ENCODE measurements at places on chromosomes 11 and 22.
A peak's percentile ranks its signal among the peaks of the same experiment; 100 is the strongest.

GRCh38 chr22:28406246-28406645 lies 273.4 kb downstream of the TTC28 start:
- DNase-seq = no peak

GRCh38 chr11:57940044-57940756 lies 83.5 kb upstream of the OR9Q1 start:
- DNase-seq = no peak

GRCh38 chr11:105719073-105719822 lies 109.4 kb downstream of the GRIA4 start:
- DNase-seq = no peak

- DNase-seq = no peak
These were observed 124.0 kb downstream of the FEZ1 start for GRCh38 chr11:125372088-125372487.

- no peak for DNase-seq
These were observed 488.3 kb downstream of the MN1 start for GRCh38 chr22:27312966-27313855.

GRCh38 chr11:128723531-128723930 lies 29.7 kb downstream of the FLI1 start:
- DNase-seq = no peak

- DNase-seq = peak; percentile 24
These were observed 377.2 kb downstream of the BRD1 start for GRCh38 chr22:49450498-49450897.

DNA sequence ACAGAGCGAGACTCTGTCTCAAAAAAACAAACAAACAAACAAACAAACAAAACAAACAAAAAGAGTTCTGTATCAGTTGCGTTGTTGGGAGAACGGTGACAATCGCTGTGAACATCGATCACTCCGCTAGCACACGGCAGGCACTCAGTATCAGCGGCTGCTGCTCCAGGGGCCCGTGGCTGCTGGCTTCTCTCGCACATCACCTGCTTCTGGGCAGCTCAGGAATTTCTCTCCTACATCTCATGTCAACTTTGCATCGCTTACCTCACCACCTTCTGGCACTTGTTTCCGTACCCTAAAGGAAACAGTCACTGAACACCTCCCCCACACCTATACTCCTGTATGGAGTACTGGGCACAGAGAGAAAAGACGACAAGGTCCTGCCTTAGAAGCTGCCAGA lies 70.3 kb upstream of the WNT7B start:
- no peak for DNase-seq

DNA sequence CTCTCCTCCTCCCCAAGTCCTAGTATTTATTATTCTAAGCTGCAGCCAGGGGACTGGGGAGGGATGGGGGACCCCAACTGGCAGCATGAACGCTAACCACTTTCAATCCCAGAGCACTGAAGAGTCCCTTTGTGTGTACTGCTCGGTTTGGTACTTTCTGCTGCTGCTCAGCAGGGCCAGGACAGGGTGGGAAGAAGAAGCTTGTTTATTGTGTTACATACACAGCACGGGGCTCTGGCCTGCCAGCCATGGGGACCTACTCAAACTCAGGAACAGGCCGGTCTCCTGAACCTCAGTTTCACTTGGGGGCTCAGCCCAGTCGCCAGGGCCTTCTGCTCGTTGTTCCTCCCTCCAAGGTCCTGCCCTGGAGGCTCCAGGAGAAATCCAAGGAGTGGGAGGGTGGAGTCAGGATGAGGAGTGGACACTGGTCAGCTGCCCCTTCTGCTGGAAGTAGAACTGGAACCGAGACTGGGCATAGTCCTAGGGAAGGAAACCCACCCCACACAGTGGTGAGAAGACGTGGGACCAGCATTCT lies 616 bp upstream of the CPT1B start:
- no peak for DNase-seq

GRCh38 chr11:42707541-42707940 lies 604.3 kb upstream of the API5 start:
- DNase-seq = no peak

DNA sequence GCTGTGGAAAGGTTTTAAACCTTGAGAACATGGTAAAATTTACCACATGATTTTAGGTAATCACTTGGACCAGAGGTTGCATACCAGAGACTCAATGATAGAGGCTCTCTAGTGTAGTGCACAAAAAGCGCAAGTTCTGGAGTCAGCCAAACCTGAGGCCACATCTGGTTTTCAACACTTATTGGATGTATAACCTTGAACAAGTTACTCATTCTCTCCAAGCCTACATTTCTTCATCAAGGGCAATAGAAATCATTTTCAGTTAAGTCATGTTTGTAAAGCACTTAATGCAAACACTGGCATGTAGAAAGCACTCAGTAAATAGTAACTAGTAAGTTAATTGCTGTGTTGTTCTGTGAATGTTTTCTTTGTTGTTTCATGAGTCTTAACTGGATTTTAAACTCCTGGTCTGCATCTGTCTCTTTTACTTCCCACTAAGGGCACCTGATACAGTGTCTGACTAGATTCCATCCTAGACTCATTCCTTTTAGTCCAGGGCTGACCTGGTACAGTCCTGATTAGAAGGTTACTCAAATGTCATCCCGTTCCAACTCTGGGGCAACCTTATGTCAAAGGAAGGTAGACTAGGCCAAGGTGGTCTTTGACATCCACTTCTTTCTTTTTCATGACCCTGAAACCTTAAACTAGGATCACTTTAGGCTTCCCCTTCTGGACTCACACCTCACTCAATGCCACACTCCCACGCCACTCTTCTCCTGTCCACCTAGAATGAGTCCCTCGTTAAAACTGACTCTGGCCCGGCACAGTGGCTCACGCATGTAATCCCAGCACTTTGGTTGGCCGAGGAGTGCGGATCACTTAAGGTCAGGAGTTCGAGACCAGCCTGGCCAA lies 34.5 kb upstream of the EED start:
- no peak for DNase-seq

GRCh38 chr11:120512739-120513435 lies 1.3 kb downstream of the GRIK4 start:
- DNase-seq = no peak

DNA sequence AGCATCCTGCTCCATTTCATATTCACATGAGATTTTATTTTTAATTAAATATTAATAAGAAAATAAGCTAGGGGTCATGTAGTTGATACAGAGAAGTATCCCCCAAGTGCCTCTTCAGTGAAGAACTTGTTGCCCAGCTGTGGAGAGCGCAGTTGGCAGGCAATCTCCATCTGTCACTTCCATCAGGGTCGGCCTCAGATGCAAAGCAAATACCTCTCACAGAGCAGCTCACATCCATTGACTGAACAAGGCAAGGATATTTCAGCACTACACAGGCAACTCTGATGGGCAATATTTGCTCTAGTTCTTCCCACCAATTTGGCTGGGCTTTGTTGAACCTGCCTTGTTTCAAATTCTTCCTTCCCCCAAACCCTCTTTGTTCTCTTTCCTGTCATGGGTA lies 129.4 kb downstream of the NOX4 start:
- no peak for DNase-seq

DNA sequence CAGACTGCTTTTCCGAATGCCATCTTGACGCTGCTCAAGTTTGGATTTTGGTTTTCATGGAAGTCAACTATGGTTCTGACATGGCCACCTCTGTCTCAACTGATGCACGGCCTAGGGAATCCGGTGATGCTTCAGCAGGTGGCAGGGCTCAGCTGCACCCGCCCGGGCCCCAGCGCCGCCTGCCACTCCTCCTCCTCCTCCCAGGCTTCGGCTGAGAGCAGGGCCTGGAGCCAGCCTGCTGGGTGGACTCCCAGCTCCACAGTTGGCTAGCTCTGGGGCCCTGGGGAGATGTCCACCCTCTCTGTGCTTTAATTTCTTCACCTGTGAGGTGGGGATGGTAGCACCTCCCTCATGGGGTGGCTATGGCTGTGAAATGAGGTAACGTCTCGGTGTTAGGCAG lies 20.3 kb upstream of the NFAM1 start:
- no peak for DNase-seq

DNA sequence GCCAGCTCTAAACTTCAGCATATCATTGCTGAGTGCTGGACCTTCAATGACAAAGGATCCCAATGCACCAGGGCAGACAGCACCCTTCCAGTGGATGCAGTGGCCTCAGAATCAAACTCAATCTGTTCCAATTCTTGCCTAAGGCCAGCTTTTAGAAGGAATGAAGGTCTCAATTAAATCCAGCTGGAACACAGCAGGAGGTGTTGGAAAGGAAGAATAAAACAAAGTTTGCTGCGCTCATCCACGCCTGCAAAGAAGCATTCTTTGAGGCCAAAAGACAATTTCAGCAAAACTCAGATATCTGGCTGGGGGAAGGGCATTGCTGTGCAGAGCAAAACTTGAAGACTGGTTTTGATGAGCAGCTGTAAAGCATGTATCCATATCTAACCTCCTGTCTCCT lies 120.7 kb downstream of the CCDC81 start:
- DNase-seq = no peak

DNA sequence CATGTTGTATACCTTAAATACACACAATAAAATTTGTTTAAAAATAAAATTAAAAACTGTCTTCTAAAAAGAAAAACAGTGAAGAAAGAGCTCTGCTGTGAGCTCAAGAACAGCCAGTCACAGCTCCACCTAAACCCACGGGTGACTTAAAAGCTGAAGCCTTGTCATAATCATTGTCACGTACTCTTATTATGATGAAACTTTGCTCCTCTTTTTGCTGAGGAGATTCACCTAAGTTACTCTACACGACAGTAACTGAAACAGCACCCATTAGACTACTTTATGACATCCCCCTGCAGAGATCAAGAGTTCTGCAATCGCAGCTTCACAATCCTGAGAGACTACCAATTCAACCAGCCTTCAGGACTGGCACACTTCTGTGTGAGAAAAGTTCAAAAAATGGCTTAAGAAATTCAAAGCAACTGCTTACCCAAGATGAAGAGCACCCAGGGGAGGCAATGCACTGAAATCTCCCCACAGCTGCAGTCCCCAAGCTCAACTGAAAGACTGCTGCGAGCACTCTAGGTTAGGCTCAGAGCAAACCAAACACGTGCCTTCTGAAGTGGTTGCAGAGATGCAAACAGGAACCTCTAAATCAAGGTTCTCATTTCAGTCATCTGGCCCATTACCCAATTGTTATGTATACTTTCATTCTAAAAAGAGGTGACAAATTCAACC lies at the start of gene JAML:
JAML (minus strand) TSS at position 501 of the 678 bp plus-strand sequence. CDS start 10,145 bp downstream, outside the sequence.
- DNase-seq = no peak

DNA sequence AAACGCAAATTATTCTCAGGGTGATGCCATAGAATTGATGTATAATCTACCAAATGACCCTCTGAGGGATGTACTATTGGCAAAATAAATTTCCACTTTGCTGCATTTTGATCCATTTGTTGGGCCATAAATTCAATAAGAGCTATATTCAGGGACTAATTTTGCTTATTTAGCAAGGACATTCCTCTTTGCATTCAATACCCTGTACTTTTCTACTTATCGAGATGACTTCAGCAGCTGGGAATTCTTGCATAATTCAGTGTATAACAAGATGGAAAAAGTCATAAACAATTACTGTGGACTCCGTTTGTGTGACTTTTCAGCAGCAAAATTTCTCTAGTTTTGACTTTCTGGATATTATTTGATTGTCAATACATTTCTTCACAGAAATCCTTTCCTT lies 744.7 kb upstream of the CCDC179 start:
- DNase-seq = no peak

DNA sequence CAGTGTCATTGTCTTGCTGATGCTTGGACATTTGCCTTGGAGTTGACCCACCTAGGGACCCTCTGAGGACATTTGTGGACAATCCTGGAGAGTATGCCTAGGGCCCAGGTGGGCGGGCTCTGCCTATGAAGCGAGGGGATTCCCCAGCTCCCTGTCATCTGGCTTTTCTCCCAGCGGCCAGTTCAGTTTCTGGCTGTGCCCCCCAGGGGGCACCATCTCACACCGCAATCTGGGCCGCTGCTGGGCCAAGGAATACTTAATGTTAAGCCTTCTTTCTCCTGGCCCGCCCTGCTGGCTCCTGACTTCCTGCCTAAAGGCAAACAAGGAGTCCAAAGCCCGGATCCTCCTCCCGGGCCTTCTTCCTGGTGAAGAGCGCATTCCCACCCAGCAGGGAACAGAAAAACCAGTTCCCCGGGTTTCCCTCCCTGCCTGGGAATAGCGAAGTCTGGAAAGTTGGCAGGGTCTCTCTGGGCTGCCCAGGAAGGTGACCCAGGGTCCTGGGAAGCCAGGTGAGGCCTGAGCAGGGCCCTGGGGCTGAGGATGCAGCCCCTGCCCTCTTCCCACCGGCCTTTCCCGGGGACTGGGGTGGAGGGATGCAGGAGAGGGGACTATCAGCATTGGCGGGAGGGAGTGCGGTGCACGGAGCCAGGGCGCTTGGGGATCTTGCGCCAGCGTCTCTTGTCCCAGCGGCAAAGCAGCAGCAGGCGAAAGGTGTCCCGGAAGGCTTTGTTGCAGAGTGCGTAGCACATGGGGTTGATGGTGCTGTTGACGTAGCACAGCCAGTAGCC lies 11.9 kb downstream of the CHRM1 start:
- peak; percentile 23 for DNase-seq

DNA sequence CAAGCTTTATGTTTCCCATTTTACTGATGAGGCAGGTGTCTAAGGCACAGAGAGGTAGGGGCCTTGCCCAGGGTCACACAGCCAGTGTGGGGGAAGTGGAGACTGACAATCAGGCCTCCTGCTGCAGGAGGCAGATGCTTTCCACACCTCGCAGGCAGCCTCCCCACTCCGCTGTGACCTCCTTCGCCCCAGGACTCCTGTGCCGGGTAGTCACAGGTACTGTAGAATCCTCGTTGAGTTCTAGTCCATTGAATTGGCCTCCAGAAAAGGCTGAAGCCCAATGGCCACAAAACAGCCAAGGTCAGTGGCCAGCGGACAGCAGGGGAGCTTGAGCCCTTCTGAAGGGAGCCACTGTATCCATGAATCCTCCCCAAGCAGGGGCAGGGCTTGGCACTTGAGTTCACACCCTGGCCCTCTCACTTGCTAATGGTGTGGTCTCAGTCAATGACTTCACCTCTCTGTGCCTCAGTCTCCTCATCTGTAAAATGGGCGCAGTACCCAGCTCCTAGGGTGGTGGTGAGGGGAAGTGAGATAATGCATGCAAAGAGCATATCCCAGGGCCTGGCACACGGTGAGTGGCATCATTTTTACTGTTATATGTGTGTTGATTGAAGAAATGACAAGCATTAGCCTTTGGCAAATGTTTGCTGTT lies 1.1 kb upstream of the FXYD2 start:
- DNase-seq = no peak

- peak; percentile 10 for DNase-seq
These were observed 526 bp downstream of the TPST2 start for GRCh38 chr22:26589367-26589844.

- no peak for DNase-seq
These were observed 184.0 kb downstream of the TBC1D22A start for GRCh38 chr22:46946383-46946962.

- DNase-seq = no peak
These were observed 684.3 kb upstream of the RAG2 start for GRCh38 chr11:37282367-37282766.

DNA sequence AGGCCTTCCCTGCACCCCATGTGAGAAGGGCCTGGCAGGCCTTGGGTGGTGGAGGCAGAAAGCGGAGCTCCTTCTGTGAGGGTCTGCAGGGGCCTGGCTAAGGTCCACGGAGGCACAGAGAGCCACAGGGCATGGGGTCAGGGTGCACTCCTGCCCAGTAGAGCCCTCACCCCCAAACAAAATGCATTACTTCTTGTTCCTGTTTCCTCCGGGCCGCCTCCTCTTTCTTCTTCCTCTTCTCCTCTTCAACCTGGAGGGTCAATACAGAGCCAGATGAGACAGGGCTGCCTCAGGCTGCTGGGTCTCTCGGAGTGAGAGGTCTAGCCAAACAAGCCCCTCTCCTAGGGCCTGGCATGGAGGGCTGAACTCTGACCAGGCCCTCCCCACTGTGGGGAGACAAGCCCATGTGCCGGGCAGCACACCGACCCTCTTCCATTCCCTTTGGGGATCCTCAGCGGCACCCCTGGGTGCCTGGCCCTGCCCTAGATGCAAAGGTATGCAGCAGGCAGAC lies 10.3 kb upstream of the NAP1L4 start:
- DNase-seq = no peak
